RPMI8226 (cell line): ENCODE measurements at places on chromosomes 6 and 20.

DNA sequence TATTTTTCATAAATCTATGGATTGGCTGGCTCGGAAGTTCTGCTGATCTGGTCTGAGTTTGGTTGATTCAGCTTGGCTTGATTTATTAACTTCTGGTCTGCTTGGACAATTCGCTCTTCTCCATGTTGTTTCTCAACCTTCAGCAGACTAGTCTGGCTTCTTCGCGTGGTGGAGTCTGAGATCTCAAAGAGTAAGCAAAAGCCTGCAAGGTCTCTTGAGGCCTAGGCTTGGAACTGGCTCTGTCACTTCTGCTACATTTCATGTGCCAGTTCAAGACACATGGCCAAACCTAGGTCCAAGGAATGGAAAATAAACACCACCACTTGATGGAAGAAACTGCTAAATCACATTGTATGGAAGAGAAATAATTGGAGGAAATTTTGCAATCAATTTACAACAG is 115.1 kb upstream of the JAG1 start:
- DNase-seq: no peak

DNA sequence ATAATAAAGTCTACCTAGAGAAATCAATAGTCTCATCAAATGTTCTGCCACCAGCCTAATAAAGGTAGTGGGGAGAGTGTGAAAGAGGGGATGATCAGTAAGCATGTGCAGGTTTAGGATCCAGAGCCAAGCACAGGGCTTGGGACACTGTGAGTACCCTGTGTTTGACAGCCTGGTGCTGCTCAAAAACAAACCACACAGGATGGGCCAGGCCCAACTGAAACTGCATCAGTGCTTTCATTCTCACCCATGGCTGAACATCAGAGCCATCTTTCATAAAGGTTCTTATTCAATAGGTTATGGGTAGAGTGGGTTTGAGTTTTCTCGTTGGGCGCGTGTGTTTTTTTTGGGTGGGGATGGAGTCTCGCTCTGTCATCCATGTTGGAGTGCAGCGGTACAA is 87.3 kb upstream of the NHSL1 start:
- DNase-seq: no peak

DNA sequence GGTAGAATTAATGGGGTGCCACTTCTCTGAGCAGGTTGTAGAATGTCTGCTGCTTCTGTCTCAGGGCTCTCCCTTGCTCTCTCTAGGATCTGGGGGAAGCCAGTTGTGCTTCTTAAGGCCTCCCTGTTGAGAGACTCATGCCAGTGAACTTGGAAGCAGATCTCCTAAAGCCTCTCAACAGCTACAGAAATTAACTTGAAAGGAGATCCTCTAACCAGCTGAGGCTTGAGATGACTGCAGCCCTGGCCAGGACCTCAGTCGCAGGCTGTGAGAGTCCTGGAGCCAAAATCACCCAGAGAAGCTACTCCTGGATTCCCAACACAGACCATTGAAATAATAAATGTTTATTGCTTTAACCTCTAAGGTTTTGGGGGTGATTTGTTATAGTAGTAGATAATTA is 180.2 kb upstream of the MARCKS start:
- DNase-seq: no peak

DNA sequence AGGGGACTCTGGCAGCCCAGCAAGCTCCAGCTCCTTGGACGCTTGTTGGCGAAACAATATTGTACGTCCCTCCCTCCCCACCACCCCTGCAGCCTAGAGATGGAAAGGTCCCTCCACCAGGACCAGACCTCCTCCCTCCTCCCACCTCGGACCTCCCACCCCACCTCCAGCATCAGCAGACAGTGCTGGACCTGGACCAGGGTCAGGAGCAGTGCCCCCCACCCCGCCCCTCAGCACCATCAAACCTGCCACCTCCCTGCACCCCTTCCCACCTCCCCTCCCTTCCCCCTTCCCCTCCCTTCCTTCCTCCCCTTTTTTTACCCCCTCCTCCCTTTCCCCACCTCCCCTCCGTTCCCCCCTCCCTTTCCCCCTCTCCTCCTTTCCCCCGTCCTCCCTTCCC is 98.4 kb downstream of the TAF4 start:
- no peak for DNase-seq

GRCh38 chr6:84774157-84774984 is 10.0 kb upstream of the TBX18 start:
- DNase-seq: peak; percentile 45
